ENCODE measurements at places on chromosomes 1 and 21.

GRCh38 chr1:234270581-234271242 lies 102.5 kb upstream of the COA6 start:
- no peak for DNase-seq

DNA sequence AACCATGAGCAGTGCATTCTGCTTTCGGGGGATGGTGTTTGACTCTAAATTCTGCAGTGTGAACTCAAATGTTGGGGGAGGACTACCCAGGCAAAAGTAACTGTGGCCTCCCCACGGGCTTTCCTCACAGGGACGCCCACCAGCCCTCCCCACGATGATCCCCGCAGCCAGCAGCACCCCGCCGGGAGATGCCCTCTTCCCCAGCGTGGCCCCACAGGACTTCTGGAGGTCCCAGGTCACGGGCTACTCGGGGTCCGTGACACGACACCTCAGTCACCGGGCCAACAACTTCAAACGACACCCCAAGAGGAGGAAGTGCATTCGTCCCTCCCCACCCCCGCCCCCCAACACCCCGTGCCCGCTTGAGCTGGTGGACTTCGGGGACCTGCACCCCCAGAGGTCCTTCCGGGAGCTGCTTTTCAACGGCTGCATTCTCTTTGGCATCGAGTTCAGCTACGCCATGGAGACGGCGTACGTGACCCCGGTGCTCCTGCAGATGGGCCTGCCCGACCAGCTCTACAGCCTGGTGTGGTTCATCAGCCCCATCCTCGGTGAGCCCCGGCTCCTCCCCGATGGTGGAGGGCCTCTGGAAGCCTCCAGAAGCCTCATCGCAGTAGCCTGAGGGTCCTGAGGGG lies 6.4 kb downstream of the SLC45A1 start:
- DNase-seq, result no peak

DNA sequence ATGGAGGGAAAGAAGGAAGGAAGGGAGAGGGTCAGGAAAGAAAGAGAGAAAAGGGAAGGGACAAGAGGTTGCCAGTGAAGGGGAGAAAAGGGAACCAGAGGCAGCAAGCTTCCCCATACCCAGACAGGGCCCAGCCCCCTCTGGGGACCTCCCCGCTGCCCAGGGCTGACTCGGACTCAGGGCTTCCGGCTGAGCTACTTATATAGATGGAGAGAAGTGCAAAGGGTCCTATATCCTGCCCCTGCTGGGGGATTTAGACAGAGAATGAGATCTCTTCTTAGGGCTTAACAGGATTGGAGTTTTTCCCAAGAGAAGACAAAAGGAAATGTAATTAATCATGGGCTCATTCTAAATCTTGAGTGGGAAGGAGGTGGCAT lies at the start of gene ETV3L:
Gene ETV3L (minus strand): TSS at position 176 of the 377 bp plus-strand sequence. CDS start 285 bp downstream, outside the sequence.
- no peak for DNase-seq

DNA sequence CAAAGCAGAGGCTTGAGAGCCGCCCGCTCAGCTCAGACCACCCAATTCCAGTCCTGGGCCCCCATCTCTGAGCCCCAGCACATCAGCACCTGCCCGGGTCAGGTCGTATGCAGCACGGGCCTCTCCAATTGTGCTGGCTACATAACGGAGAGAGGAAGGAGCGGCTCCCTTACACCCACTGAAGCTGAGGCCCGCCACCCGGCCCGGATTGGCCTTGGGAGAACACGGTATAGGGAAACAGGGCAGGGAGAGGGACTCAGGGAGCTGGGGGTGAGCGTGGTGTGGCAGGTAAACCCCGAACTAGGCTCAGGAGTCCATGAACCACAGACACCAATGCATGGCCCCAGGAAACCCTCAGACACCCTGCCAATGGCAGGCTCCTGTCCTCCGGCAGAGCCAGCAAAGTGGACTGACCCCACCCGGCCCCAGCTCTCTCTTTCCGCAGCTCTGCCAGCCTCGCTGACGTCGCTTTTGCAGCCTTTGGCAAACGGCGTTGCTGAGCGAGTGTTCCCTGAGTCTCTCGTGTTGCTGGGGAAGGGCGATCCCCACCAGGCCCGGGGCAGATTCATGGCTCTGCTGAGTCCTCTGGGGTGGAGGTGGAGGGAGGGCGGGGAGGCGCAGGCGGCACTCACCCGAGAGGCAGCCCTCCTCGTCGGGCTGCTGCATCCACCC lies 16.5 kb downstream of the MEGF6 start:
- no peak for DNase-seq

DNA sequence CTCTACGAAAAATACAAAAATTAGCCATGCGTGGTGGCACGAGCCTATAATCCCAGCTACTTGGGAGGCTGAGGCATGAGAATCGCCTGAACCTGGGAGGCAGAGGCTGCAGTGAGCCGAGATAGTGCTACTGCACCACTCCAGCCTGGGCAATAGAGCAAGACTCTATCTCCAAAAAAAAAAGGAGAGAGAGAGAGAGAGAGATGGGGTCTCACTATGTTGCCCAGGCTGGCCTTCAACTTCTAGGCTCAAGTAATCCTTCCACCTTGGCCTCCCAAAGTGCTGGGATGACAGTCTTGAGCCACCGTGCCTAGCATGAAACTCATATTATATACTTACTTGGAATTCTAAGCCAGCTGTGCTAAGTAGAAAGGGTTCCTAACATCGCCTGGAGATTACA lies 29.7 kb downstream of the PSMB2 start:
- DNase-seq, result no peak
